ENCODE measurements at places on chromosomes 13 and 19. TPM values are rescaled to one million over a fixed set of nuclear protein-coding genes. Genes with fewer than 3 reads are reported as not detected.

Gene ALOX5AP
- 3.3 TPM for total RNA-seq

Gene CNFN
- not detected for total RNA-seq

Gene NCAN
- total RNA-seq = not detected

Gene CFAP97D2
- total RNA-seq = 0.28 TPM

Gene MADCAM1
- total RNA-seq = 0.50 TPM

Gene ZNF317
- total RNA-seq = 27.1 TPM

DNA sequence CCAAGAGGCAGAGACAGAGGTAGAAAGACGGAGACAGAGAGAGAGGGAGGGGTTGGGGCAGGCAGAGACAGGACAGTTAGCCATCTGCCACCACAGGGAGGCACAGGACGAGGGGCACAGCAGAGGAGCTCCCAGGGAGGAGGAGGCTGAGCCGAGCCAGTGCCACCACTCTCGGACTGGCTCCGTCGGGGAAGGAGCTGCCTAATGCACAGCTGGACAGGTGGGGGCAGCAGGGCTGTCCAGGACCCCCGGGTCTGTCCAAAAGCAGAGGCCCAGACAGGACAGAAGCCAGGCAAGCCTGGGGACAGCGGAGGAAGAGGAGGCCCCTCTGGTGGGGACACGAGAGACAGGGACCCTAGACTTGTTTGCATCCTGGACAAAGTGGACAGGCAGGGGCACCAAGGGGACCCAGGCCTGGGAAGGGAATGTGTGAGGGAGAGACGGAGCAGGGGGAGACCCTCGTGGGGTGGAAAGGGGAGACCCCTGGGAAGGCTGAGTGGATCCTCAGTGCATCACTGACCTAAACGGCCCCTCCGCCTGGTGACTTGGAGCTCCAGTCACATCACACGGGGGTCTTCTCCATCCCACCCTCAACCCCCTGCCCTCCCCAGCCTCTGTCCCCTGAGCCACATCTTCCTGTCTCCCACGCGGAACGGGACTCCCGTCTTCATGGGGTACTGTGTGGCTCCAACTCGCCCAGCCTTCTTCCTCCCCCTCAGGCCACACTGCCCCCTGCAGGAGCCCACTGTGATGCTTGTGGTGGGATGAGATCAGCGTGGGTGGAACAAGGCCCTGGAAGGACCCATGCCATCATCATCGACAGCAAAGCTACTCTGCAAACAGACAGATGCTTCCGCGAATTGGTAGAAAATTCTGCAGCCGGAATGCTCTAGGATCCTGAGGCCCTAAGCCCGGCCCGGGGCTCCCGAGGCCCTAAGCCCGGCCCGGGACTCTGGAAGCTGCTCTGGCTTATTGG, 915 bp downstream of the F10 start:
- no peak for DNase-seq
- H3K27ac ChIP-seq = peak overlapping the region; percentile 47
- no peak overlapping the region for H3K4me3 ChIP-seq
- H3K36me3 ChIP-seq = no peaks in the 10 kb centered on the region

- H3K27me3 ChIP-seq = no peaks in the 10 kb centered on the region
- no peak overlapping the region for H3K4me3 ChIP-seq
- H3K4me1 ChIP-seq = no peaks in the 10 kb centered on the region
- no peak overlapping the region for H3K27ac ChIP-seq
- H3K36me3 ChIP-seq = no peaks in the 10 kb centered on the region
Measured at GRCh38 chr13:51494156-51494555, 41.3 kb upstream of the INTS6 start.

DNA sequence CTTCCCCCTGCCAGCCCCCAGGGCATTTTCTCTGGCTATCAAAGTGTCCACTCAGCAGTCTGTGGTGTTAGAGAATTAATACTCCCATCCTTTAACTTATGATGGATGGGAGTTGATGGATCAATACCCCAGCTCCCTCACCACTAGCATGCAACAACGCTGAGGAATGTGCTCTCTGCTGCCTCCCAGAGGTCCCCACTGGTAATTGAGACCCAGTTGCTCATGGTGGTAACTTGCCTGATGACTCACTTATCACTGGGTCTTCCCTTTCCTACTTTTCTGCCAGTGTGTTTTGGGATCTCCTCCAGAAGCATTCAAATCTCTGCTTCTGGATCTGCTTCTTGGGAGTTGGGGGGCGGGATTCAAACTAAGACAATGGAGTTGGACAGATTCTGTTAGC, 20.3 kb upstream of the CACNA1A start:
- no peak overlapping the region for H3K4me3 ChIP-seq
- H3K36me3 ChIP-seq = no peaks in the 10 kb centered on the region
- DNase-seq = no peak
- no peak overlapping the region for H3K27ac ChIP-seq
- no peaks in the 10 kb centered on the region for H3K4me1 ChIP-seq
